C1 segment of cervical spinal cord (tissue), 14 donors: ENCODE measurements at places on chromosomes 16 and 17.

DNA sequence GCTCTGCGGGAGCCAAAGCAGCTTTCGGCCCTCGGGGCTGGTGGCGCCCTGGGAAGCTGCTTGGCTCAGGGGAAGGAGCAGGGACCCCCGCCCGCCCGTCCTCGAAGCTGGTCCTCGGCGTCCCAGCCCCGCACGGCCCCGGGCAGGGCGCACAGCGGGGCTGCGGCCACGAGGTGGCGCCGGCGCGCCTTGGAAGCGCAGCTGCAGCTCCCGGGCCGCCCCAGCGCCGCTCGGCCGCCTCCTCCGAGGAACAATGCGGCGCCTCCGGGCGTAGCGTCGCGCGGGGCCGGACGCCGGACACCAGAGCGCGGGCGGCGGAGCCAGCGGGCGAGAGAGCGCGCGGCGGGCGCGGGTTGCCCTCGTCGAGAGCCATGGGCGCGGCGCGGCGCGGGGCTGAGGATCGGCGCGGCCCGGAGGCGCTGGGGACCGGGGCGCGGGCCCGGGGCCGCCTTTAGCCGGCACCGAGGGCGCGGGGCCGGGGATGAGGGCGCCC lies at the start of gene MGAT5B:
MGAT5B (plus strand) TSS at position 229 of the 493 bp plus-strand sequence. CDS start 626 bp downstream, outside the sequence.
- DNase-seq, result peak; percentile 13

DNA sequence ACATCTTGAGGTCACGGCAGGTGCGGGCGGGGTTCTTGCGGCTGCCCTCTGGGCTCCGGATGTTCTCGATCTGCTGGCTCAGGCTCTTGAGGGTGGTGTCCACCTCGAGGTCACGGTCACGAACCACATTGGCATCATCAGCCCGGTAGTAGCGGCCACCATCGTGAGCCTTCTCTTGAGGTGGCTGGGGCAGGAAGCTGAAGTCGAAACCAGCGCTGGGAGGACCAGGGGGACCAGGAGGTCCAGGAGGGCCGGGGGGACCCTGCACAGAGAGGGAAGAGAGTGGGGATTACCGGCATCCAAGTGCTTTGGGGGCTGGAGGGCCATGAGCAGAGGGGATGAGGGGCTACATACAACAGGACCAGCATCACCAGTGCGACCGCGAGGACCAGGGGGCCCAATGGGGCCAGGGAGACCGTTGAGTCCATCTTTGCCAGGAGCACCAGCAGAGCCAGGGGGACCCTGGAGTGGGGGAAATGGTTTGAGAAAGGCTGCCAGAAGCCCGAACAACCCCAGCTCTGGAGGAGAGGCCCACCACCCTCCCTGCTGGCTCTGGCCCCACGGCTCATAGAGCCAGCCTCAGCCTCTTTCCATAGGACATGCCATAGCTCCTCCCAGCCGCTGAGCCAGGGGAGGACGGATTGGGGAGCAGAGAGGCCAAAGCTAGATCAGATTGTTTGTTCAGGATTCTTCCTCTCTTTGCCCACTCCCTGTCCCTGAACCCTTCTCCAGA lies 14.6 kb downstream of the COL1A1 start:
- no peak for DNase-seq

- no peak for DNase-seq
Observed at GRCh38 chr17:40362696-40363110, 1.8 kb downstream of the GJD3 start.

GRCh38 chr16:81765111-81765919 lies 13.8 kb upstream of the PLCG2 start:
- DNase-seq, result no peak

DNA sequence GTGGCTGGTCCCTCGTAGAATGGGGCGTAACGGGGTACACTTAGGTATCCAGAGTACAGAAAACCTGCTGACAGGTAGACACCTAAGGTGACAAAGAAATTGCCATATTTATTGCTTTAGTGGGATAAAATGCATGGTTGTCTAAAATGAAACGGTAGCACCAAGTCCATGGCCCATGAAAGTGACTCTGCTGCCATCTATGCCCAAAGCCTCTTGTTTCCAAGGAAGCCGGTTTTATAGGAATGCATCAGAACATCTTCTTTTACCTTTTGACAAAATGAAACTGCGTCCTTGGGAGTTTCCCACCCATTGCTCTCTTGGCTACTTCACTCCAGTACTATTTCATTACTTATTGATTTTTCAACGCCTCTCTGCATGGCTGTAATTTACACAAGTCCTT lies 151.3 kb upstream of the ZFHX3 start:
- no peak for DNase-seq

GRCh38 chr17:40545660-40546059 lies 19.6 kb downstream of the CCR7 start:
- no peak for DNase-seq

DNA sequence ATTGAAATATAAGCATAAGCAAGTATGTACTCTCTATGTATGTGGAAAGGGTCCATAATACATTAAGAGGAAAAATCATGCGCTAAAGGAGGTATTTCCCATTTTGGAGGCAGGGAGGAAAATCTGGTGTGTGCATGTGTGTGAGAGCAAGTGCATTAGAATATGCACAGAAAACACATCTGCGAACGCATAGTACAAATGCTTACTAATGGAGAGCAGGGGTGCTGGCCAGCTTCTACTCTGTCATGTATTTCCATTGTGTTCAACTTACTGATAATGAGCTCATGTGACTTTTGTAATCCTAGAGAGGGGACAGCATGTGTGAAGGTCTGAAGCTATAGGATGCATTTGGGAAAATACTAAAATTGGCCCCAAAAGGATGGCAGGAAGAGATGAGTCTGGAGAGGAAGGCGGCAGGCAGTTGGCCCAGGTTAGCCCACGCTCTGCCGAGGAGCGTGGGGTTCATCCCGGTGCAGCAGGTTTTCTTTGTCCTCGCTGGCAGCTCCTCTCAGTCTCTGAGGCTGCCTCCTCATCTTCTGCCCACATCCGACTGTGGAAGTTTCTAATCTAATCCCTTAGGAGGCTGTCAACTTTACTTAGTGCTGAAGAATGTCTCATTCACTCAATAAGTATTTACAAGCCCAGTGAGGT lies 17.8 kb upstream of the KSR1 start:
- DNase-seq, result no peak
